ENCODE measurements at places on chromosomes 11 and 22.

GRCh38 chr11:109747839-109748238 is 325.8 kb downstream of the C11orf87 start:
- peak; percentile 3 for DNase-seq

DNA sequence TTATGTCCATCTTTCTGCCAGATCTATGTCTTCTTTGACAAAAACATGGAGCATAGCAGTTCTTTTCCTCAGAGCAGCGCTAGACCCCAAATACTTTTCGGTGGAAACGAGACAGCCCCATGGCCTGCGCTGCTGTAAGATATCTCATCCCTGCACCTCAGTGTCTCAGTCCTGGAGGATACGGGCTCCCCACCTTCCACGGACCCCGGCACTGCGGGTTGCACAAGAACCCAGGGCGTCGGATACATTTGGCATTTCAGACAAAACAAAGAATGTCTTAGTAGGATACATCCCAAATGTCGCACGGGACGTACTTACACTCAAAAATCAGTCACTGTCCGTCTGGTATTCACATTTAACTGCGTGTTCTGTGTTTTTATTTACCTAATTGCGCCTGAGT is 9.9 kb upstream of the GAL start:
- DNase-seq, result no peak

GRCh38 chr11:28627690-28628255 is 519.6 kb downstream of the METTL15 start:
- no peak for DNase-seq

DNA sequence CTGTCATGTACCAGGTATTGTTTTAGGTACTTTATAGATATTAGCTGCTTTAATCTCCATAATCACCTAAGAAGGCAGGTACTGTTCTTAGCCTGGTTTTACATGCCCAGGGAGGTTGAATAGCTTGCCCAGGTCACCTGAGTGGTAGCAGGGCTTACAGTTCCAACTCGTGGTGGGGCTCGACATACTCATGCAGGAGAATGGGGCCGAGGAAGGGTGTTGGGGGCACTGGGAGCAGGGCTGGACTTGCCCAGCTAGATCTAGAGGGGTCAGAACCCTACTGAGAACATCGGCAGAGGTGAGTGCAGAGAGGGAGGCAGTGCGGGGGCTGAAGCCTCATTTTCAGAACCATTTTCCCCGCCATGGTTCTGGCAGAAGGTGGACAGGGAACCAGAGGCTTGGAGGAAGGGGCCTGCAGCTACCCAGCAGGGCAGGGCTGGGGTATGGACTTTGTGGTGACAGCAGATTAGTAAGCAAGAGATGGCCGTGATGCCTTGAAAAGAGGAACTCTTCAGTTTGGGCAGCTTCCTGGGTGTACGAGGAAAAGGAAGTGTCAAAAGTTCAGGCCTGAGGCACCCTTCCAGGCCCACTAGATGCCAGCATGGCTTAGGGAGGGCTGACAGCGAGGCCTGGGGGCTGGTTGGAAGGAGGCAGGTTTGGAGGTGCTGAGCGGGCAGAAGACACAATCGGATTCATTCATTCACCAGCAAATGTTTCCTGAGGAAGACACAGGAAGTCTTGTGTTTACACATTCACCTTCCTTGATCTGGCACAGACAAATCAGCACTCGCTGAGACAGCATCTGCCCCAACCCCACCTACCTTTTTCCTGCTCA is 54.7 kb upstream of the LYVE1 start:
- no peak for DNase-seq

DNA sequence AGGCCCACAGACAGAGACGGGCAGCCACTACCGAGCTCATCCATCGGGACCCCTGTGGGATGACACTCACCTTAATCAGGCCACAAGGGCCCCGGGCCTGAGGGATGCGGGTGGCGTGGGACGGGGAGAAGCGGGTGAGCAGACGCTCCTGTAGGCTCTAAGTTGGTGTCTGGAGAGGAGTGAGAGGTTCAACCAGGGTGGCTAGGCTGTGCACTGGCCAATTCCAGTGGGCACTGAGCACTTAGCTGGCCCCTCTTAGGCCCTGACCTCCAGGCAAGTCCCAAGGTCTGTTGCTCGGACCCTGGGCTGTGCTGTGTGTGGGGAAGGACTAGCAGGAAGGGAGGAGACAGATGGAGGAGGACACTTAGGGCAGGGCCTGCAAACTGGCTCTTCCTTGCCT is 139.3 kb downstream of the ST3GAL4 start:
- DNase-seq, result no peak

DNA sequence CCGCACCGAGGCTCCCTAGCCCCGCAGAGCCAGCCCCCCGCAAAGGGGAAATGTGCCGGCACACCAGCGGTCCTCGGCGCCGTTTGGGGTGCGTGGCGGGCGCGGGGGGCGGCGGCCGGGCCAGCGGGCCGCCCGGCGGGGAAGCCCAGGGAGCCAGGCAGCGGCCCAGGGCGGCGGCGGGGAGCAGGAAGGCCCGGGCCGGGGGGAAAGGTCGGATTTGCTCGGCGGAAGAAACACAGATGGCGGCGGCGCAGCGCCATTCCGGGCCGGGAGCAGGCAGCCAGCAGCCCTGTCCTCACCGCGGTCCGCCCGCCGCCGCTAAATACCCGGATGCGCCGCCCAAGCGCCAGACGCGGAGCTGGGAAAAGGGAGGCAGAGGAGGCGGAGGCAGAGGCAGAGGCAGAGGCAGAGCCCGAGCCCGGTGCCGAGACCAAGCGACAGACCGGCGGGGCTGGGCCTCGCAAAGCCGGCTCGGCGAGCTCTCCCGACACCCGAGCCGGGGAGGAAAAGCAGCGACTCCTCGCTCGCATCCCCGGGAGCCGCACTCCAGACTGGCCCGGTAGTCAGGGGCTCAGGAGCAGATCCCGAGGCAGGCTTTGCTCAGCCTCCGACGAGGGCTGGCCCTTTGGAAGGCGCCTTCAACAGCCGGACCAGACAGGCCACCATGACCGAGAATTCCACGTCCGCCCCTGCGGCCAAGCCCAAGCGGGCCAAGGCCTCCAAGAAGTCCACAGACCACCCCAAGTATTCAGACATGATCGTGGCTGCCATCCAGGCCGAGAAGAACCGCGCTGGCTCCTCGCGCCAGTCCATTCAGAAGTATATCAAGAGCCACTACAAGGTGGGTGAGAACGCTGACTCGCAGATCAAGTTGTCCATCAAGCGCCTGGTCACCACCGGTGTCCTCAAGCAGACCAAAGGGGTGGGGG is 2.6 kb upstream of the GCAT start:
- peak; percentile 71 for DNase-seq

GRCh38 chr11:111021131-111021530 is 224.4 kb upstream of the POU2AF2 start:
- DNase-seq, result no peak

DNA sequence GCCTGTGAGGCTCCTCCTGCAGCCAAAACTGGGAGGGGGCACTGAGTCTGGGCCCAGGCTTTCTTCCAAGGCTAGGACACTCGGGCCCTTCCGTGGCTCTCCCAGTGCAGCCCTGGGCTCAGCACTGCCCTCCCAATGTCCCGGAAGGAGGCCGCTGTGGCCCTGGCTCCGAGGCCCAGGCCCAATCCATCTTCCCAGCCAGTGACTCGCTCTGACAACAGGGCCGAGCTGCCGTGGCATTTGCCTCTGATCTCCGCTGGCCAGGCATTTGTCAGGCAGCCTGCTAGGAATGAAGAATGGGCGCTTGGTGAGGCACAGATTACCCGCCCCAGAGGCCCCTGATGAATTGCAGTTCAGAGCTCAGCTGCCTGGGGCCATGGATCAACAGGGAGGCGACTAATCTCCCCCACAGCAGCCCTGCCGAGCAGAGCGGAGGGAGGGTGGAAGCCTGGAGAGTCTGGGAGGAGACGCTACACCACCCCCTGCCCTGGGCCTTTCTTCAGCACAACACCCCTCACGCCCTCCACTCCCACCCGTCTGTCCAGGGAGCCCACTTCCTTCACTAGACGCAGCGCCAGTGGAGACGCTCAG is 8.3 kb downstream of the FXYD2 start:
- DNase-seq, result no peak

- DNase-seq, result no peak
These were observed 114.3 kb downstream of the INSC start for GRCh38 chr11:15229069-15229468.

- DNase-seq, result no peak
These were observed 73.5 kb downstream of the RNF169 start for GRCh38 chr11:74822170-74822569.

DNA sequence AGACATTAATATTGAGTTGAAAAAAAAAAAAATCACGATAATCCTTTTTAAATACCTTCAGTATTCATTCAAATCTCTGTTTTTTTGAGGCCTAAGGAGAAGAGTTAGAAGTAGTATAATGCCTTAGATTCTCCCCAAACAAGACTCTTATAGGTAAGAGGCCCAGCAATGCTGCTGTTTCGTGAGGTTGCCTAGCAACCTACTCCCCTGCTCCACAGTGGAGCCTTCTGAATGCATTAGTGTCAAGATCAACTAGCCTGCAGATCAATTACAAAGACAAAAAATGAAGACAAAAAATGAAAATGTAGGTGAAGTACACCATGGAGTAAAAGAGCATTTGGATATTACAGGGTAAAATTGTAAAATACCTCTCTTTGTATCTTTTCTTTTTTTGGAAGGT is 229.8 kb upstream of the LUZP2 start:
- DNase-seq, result no peak

DNA sequence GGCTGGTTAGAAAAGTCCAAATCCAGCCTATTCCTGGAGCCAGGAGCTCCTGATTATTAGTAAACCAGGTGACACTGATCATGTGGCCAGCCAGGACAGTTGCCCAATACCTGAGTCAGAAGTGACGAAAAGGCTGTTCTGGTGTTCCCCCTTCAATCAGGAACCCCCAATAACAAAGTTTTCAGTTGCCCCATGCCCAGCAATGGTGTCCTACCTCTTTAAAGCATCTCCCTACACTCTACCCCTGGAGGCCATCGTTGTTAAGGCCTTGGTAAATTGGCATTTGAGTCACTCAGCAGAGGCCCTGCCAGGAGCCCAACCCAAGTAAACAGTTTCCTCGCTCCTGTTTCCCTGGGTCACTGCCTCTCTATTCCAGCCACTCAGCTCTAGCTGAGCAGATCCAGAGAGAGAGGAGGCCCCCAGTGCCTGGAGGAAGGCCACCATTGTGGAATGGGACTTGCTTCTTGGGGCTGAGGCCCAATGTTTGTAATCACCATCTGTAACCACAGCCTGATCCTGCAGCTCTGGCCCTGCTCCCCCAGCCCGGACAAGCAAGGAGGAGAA is 25.0 kb downstream of the ARHGAP1 start:
- DNase-seq, result no peak

DNA sequence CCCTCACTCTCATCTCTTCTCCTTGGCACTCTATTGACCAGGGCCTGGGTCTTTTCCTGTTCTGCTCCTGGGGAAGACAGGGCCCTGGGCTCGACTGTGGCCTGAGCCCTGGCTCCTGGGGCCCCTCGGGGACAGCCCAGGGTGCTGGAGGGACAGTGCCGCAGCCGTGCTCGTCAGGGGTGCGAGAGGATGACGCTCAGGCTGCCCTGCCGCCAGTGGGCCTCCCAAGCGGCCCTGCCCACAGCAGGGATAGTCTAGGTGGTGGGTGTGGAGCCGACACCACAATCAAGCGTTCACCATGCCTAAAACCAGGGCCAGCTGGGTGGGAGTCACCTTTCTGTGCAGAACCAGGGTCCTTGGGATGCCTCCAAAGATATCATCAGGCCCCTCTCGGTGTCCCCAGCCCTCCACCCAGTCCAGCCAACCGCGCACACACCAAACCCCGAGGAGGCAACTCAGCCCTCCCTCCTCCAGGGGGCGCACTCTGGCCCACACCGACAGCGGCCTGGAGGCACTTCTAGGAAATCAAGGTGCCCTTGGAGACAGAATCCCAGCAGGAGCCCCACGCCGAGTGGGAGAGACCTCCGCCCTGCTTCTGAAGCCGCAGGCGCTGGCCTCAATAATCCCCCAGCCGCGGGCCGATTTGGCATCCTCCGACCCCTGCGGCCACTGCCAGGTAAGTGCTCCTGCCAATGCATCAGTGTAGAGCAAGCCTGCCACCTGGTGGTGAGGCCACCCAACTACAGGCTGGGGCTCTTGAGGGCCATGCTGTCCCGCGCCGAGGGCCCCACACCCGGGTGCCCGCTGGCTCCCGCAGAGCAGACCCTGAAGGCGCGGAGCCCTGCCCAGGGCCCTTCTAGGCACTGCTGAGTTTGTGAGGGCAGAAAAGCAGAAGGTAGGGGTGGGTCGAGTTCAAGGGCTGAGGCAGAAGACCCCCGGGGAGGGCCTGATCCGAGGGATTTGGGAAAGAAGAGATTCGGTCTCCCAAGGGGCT is 496.4 kb downstream of the BUD13 start:
- peak; percentile 84 for DNase-seq

- DNase-seq, result no peak
These were observed 165.0 kb upstream of the MTMR2 start for GRCh38 chr11:96088914-96089313.

DNA sequence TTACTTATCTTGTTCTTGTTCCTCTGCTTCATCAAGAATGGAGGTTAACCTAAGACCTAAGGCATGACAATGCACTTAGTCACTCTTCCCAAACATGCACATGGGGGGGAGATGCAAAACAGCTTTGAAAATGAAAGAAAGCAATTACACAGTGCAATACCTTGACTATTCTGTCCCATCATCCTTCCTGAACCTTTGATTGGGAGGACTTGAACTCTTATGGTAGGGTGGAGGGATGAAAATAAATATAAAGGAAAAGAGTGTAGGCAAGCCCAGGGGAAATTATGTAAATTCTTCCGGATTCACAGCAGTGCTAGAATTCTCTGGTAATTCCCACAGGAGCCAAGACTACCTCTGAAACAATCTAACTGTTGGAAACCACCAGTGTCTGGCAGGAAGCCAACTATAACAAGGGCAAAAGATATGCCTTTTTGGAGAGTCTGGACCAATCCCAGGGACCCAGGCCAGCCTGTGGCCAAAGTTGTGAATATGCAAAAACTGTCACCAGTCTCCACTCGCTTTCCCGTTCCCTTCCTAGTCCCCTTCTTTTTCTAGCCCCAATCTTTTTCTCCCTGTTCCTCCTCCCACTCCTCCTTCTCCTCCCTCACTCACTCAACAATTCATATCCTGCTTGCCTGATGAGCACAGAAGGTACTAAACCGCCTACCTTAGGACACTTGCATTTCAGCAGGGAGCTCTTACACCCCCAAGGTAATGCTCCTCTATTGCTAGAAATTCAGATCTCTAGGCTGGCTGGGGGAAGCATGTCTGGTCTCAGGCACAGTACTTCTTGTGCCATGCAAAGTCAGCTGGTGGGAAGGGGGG is 2.5 kb upstream of the RCN1 start:
- DNase-seq, result peak; percentile 39

GRCh38 chr11:94450048-94450447 is 43.6 kb downstream of the MRE11 start:
- DNase-seq, result no peak
